ENCODE measurements at places on chromosomes 7 and 10.

- no peak for DNase-seq
Observed at GRCh38 chr7:103914147-103914899, 75.1 kb downstream of the RELN start.

DNA sequence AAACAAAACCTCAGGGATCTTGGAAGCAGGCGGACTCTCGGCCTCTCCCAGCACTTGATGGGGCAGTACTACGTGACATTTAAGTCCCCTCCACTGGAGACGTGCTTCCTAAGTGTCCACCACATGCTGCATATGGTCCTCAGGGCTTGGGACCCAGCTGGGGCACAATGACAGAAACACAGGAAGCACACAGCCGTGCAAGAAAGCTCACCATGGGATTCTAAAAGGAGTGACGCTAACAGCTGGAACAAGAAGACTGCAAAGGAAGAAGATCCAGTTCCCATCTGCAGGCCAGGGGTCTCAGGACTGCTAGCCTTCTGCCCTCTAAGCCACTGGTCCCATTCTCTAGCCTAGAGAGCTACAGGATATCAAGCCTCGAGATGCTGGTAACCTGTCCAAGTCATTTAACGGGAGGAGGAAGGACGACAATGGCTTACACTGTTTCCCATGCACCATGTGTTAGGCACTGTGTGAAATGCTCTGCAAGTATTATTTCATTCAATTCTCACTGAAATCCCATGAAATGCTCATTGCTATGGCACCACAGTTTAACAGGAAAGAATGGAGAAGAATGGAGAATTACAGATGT lies 61.1 kb downstream of the KCNMA1 start:
- DNase-seq = no peak

- DNase-seq = no peak
Observed at GRCh38 chr7:15749631-15750030, 63.1 kb upstream of the MEOX2 start.

DNA sequence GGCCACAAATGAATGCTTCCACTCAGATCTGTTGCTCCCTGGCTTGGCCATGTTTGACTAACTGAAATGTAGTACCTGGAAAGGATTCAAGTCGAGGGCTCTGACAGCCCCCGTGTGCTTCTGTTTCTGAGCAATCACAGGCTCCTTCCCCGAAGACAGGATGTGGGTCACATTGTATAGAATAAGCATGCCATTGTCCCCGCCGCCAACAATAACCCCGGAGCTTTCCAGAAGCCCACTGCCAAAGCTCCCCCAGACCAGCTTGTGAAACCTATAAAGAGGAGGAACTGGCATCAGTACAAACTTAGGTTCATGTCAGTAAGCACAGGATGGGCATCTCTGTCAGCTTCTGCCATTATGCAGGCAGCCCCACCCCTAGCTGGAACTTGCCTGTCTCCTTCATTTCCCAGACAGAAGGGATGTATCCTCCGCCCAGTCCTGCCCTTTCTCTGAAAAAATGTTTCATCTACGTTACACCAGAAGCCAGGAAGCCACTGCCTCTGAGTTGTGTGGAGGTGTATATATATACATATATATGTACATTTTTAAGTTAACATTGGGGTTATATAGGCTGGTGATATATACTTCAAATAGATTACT lies 10.3 kb downstream of the SEC31B start:
- DNase-seq = no peak

DNA sequence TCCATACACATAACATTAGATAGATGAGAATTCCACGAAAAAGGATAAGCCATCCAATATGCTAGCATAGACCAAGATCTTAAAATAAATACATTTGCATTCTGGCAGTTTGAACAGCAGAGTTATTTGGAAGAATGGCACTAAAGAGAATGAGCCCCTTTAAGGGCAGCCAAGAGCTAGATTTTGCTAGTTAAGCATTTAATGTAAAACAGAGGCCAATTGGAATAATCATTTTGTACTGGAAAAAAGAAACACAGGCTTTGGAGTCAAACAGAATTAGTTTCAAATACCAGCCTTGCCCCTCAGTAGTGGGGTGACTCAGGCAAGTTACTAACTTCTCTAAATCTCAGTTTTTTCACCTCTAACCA lies 56.2 kb downstream of the LRRTM3 start:
- DNase-seq = no peak

GRCh38 chr10:17316488-17317170 lies 88.6 kb downstream of the VIM start:
- DNase-seq = no peak

- DNase-seq = no peak
Observed at GRCh38 chr10:89167915-89168314, 39.2 kb downstream of the CH25H start.

DNA sequence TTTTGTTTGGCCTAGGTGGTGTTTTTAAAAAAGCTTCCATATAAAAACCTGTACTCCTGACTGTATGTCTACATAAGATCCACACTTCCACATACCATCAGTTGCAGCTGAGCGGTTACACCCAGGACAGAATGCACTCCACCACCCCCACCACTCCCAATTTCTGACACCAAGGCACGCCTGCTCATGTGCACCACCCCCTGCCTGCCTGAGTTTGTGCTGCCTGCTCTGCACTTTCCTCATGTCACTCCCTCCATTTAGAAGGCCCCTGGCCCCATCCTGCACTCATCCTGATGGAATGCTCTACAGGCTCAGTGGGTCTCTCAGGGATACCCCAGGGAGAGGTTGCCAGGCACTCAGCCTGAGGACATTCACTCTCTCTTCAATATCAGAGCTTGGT lies 6.5 kb downstream of the VPS41 start:
- DNase-seq = no peak

DNA sequence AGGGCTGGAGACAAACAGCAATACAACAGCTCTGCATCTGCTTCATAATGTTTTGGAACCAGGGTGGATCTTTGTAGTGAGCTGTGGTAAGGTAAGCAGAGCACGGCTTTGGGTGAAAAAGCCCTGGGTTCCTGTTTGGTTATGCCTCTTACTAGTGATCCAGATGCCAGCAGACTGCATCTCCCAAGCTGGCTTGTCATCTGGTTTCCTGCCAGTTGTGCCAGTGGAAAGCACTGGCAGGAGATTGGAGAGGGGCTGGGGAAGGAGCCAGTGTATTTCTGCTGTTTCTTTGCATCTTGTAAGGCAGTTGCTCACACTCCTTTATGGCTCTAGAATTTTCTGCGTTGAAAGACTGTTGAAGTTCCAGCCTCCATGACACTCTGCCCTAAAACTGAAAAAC lies 137.6 kb downstream of the TSPAN12 start:
- no peak for DNase-seq

DNA sequence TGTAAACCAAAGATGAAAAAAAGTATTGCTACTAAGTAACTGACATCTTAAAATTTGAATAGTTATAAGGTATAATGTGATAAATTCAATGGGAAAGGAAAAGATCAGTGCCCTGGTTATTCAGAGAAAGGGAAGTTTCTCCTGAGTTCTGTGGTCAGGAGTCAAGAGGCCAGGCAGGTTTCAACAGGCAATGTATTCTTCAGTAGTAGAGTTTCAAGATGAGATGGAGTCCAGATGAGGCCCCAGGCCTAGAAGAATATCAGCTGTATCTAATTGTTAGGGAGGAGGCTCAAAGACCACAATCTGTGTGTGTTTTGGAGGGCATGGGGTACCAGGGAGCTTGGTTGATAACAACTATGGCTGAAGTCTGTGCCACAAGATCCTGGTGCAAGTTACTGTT lies 101.4 kb upstream of the DLX6 start:
- DNase-seq = no peak

- no peak for DNase-seq
Observed at GRCh38 chr7:41582116-41582515, 120.8 kb downstream of the INHBA start.

- DNase-seq = peak; percentile 50
Observed at GRCh38 chr7:20197837-20198236, 19.3 kb downstream of the MACC1 start.

- DNase-seq = no peak
Observed at GRCh38 chr7:152979376-152979775, 219.8 kb downstream of the ACTR3B start.

- no peak for DNase-seq
Observed at GRCh38 chr10:89129911-89130310, 77.2 kb downstream of the CH25H start.

GRCh38 chr7:26633557-26633956 lies 230.8 kb downstream of the SKAP2 start:
- no peak for DNase-seq

DNA sequence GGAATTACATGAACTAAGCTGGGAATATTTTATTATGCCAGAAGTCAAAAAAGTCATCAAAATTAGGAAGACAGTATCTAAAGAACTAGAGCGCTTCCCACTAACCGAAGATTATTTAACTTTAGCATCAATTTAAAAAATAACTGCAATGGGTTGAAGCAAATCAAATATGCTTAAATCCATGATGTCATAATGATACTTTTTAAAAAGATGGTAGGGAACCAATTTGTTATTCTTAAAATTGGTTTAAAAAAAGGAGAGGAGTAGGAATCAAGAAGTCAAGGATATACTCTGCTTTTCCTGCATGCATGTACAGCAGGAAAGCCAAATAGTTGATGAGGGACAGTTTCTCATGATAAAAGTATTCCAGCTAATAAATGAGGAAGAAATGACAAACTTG lies 3.2 kb upstream of the ASAH2 start:
- no peak for DNase-seq

DNA sequence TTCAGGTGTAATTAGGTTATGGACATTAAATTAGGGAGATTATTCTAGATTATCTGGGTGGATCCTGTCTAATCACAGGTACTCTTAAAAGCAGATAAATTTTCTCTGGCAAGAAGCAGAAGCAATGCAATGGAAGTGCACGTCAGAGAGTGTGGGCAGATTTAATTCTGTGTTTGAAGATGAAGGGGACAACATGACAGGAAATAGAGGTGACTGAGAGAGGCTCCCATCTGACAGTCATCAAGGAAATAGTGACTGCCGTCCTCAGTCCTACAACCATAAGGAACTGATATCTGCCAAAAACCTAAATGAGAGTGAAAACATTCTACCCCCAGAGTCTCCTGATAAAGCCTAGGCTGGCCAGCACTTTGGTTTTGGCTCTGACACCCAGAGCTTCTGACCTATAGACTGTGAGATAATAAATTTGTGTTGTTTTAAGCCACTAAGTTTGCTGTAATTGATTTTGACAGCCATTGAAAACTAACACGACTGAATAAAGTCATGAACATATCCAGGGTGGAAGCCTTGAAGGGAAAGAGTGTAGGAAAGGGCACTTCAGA lies 30.5 kb upstream of the DDX50 start:
- no peak for DNase-seq

- peak; percentile 90 for DNase-seq
Observed at GRCh38 chr10:127853868-127854768, 38.6 kb downstream of the CLRN3 start.

DNA sequence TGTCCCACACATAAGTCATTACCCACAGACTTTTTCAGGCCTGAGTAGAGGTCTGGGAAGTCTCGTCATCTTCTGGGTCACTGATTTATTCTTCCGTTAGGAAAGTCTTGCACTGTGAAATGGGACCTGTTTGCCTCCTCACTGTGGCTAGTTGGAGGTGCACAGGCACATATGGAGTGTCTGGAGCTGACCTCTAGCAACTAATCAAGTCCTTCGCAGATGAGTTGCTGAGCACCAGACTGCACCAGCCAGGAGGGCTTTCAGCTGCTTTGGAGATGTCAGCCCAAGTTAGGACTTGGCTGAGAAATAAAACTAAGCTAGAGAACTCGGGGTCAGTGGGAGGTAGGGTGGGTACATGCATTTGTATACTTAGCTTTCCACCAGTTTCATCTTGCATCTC lies 578.0 kb downstream of the GRID1 start:
- no peak for DNase-seq

- DNase-seq = no peak
Observed at GRCh38 chr7:45922810-45923209, 1.7 kb upstream of the IGFBP3 start.

GRCh38 chr10:27145937-27146336 lies 8.2 kb downstream of the YME1L1 start:
- DNase-seq = no peak

- DNase-seq = peak; percentile 82
Observed at GRCh38 chr10:1643161-1643907, 94.0 kb downstream of the ADARB2 start.

DNA sequence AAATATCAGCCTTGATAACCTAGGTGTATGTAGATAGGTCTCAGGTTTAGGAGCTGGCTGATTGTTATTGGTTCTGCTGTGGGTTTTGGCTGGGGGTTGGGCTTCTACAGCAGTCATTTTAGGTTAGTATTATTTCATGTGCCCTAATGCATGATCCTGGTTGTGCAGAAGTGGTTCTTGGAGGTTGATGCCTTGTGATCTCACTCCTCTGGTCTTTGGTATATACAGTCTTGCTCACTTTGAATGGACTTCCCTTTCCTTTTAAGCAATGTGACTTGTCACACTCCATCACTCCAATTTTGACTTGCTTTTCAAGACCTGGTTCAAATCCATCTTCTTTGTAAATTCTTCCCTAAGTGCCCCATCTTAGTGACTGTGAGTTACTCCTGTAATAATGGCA lies 188.9 kb downstream of the LRMDA start:
- DNase-seq = no peak

GRCh38 chr7:131595699-131596098 lies 39.3 kb upstream of the PODXL start:
- no peak for DNase-seq

DNA sequence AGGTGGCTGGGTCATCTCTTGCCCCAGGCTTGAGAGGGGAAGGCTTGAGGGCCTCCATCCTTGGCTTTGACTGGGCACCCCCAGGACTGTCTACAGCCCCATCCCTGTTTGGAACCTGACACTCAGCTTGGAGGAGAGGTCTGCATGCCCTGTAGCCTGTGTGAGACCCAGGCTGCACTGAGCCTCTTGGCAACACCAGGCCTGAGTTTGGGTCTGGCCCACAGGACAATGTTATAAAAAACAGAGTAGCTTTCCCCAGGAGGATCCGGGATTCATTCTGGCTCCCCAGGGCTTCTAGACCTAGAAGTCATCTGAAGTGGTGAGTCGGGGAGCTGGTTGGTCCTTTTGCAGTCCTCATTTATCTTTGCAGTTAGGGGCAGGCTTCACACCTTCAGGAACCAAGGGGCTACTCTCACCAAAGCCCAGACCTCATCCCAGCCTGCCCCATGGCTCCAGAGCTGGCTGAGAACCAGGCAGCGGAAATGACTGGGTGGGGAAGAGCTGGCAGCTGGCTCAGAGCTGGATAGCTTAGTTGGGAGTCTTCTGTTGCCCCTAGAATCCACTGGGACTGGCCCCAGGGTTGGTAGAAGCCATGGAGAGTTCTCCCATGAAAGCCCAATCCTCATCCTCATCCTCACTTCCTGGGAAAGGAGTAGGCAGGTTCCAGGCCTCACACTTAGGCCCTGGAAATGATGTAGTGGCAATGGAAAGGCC lies 68.8 kb downstream of the ADCYAP1R1 start:
- no peak for DNase-seq

DNA sequence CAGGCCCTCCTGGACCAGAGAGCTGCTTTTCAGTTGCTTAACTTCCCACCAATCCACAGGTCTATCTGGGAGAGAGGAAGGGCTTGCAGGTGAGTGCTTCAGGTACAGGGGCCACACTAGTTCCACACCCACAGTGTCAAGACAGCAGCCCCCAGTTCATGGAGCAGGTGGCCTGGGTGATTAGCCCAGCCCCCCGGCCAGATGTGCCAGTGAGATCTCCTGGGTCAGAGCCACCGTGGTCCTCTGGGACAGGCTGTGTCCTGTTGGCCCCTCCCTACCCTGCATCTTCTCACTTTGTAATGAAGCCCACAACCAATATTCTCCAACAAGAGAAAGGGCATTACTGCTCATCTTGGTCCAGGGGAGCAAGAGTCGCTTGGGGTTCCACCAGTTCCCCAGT lies 30.6 kb downstream of the DRGX start:
- no peak for DNase-seq

- DNase-seq = no peak
Observed at GRCh38 chr10:19775296-19775695, 40.9 kb upstream of the PLXDC2 start.

Measured in iPS-NIHi11 (cell line).